Stimulated activated CD8-positive, alpha-beta memory T cell treated with anti-CD3 and anti-CD28 coated beads, Interleukin-15, amount 100 ng/mL, for 24 hours (primary cell): ENCODE measurements at places on chromosomes 3 and 15.

DNA sequence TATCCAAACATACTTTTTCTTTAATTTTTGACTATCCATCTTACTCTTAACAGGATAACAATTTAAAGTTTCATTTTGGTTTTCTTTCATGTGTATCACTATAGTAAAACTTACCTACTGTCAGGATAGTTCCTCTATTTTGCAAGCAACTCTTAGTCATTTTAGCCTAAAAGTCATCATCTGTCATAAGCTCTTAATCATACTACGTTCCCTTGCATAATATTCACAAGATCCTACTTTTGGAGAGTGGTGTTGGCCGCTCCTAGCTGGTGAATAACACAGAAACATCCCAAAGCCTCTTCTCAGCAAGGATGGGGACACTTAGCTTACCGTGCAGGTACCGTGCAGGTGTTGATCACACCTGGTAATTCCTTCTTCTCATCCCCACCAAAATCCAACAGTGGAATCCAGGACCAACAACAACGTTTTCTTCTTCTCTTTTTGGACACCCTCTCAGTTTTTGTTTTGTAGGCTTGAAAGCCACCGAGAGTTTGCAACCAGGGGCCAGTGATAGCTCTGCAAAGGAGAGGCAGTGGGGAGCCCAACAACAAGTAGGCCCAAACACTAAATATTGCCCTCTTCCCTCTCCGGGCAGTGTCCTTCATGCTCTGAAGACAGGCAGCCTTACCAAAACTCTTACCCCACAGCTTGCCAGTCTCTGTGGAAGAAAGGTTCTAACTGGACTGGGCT is 433 bp downstream of the FILIP1L start:
- DNase-seq, result no peak

DNA sequence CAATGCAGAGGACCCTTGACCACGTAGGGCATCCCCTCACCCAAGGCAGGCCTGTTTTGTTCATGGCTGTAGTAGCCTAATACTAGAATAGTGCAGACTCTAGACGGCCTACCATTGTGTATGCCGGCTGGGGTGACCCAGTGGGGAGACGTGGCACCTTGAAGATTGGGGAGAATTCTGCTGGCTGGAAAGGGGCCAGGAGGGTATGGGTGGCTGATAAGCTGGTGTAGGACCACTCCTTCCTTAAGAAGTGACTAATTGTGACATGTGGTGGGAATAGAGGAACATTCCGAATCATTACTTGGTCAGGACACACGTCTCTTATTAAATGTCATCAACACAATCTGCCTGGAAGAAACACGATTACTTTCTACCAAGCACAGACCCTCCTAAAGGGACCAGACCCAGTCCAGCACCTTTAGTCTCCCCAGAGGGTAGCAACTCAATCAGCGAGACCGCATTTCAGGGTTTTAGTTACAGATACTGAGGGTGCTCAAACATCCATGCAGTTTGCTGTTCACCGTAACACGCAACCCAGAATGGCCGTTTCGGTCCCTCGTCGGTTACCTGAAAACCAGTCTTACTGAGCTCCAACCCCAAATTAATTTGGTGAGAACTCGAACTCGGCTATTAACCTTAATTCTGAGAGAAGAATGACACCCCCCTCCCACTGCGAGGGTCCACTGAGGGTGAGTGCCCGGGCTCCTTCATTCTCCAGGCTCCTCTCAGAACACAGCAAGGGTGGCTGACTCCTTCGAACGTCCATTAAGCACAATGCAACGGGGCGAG is 1.6 kb upstream of the KLF13 start:
- no peak for DNase-seq

DNA sequence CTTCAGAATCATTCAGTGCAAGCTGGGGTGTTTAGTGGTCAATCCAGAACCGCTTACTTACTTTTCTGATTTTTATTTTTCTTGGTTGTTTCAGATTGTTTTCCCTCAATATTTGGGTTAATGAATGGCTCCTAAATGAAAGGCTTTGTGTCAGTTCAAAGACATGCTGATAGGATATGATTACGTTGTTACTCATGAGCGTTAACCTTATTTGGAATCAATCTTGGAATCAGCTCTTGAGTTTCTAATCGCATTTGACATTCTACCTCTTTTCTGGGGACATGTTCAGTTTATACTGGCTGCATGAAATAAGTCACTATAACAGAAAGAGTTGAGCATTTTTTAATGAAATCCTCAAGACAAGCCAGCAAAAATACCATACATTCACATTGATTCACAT is 50.2 kb downstream of the ATP11B start:
- DNase-seq, result no peak

GRCh38 chr15:35696767-35697231 is 150.8 kb upstream of the DPH6 start:
- no peak for DNase-seq

DNA sequence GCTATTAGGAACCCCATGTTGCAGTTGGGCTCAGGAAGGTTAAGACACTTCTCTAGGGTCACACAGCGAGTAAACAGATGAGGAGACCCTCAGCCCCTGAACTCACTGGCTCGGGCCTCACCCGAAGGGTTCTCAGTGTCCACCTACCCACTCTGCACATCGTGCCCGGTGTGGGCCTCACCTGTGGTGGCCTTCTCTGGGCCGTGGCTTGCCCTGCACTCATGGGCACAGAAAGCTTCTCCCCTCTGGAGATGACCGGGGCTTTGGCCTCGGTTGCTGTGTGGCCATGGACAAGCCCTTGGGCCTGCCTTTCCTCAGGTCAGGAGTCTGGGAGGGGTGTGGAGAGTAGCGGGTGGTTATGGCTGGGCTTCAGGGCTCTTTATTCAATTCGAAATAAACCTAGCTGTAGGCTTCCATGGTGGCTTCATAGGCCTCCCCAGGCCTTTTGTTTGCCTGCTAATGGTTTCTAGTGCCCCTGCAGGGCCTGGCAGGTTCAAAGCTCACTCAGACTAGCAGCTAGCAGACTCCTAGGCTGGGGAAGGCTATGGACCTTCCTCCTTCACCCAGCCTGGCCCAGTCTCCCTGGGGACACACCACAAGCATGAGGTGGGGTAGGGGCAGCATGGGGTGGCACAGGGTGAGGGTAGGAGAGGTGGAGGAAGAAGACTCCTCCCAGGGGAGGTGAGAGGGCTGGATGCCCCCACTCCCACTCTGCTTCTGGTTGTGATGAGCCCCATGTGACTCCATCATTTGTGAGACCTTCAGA is 103.1 kb downstream of the LINGO1 start:
- no peak for DNase-seq

- DNase-seq, result no peak
Measured at GRCh38 chr3:37963635-37964034, 27.0 kb upstream of the VILL start.

- DNase-seq, result no peak
Measured at GRCh38 chr3:187012609-187013051, 82.3 kb downstream of the ST6GAL1 start.
